ENCODE measurements at places on chromosomes 3 and 15. TPM values are rescaled to one million over a fixed set of nuclear protein-coding genes. Genes with fewer than 3 reads are reported as not detected.

DNA sequence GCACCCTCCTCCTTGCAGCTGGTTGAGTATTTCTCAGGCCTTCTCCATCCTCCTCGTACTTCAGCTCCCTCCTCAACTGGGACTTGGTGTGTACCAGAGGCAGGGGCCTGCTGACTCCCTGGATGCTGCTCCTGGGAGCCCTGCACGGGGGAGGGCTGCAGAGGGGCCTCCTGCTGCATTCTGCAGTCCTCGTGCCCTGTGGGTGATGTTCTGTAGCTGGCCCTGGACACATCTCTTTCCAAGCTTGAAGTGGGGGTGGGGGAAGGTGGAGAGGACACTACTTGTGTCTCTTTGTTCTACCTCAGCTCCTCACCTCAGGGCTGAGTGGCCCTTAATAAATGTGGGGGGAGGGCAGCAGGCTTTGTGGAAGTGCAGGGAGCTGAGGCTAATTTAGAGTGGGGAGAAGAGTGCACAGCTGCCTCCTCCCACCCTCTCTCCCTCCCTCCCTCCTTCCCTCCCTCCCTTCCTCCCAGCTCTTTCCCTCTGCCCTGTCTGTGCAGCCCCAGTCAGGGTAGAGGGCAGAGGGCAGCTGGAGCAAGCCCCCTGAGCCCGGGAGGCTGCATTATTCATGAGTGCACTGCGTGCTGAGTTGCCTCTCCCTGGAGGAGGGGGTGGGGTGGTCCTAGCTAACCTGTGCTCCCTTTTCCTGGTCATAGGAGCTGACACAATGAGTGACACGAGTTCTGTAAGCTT, 3.7 kb upstream of the GRM2 start:
- no peak for ATAC-seq

- no peak for ATAC-seq
Measured at GRCh38 chr15:33757516-33758232, 210.6 kb upstream of the CHRM5 start.

DNA sequence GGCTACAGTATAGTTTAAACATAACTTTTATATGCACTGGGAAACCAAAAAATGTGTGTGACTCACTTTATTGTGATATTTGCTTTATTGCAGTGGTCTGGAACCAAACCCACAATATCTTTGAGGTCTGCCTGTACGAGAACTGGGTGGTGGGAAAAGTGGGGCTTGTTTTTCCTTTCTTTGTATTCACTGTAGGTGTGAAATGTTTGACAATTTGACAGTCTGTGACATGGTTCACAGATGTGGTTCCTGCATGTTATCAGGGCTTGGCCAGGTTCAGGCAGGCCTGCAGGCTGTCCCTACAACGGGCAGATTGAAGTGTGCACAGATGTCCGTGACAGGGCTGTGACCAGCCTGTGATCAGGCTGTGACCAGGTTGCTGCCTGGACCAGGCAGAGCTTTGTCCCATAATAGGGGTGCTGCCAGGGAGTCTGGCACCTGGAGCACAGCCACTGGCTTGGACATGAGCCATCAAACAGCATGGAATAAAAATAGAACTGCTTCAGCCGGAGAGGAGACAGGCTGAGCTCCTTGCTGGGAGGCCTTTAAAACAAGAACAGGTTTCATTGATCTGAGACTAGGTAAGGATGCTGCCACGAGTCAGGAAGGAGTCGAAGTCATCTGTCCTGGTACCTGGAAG, 61.0 kb downstream of the KLF13 start:
- no peak for ATAC-seq

DNA sequence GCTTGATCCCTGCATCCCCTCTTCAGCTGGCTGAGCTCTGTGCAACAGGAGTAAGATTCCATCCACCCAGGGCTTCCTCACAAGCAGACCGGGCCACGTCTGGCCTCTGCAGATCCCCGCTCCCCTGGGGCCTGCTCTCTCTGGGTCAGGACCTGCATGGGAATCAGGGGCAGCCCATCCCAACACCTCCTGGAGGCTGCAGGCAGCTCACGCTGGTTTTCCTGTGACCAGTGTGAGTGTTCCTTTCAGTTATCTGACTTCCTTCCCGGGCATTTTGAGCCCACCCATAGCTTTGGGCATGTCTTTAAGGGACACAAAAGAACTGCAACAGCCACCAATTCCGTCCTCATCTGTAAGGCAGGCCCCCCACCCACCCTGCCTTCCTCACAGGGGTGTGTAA, 16.3 kb downstream of the NUP210 start:
- no peak for ATAC-seq

GRCh38 chr15:81161160-81161673, 27.1 kb downstream of the CFAP161 start:
- no peak for ATAC-seq

DNA sequence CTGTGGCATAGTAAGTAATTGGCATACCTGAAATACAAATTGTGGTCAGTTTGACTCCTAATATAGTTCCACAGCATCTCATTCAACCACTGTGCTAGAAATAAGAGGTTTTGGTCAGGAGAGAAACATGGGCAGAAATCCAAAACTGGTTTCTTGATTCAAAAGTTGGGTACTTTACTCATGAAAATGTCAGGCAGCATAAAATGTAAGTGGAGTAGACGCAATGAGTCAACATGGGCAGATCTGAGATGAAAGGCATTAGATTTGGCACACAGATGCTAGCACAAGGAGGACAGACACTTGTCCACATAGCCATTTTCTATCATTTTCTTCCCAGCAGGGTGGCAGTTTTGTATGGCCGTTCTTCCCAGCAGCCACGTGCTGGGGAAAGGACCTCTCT, 255.8 kb upstream of the CDIN1 start:
- ATAC-seq = no peak

- ATAC-seq = peak; percentile 90
Measured at GRCh38 chr3:197516517-197516889, 39.3 kb downstream of the BDH1 start.

GRCh38 chr15:30917013-30917412, 13.3 kb downstream of the FAN1 start:
- no peak for ATAC-seq

- ATAC-seq = peak; percentile 65
Measured at GRCh38 chr15:49890689-49891088, 228.3 kb downstream of the ATP8B4 start.

DNA sequence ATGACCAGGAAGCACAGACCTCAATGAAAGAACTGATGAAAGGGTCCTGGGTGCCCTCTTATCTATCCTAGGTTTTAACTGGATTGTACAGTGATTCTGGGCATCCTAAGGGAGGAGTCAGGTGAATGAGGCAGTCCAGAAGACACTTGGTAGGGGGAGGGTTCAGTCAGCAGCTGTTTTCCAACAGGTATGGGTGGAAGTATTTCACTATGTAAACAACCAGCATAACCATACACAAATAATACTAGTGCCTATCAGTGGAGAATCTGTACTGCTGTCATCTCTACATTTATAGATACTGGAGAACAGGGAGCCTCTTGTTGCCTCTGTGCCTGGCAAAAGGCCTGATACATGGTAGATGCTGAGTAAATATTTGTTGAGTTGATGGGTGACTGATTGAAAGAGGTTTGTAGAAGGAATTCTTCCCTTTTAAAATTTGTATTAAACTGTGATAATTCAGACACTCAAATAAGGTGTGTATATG, 328.5 kb downstream of the RBMS3 start:
- ATAC-seq = no peak

DNA sequence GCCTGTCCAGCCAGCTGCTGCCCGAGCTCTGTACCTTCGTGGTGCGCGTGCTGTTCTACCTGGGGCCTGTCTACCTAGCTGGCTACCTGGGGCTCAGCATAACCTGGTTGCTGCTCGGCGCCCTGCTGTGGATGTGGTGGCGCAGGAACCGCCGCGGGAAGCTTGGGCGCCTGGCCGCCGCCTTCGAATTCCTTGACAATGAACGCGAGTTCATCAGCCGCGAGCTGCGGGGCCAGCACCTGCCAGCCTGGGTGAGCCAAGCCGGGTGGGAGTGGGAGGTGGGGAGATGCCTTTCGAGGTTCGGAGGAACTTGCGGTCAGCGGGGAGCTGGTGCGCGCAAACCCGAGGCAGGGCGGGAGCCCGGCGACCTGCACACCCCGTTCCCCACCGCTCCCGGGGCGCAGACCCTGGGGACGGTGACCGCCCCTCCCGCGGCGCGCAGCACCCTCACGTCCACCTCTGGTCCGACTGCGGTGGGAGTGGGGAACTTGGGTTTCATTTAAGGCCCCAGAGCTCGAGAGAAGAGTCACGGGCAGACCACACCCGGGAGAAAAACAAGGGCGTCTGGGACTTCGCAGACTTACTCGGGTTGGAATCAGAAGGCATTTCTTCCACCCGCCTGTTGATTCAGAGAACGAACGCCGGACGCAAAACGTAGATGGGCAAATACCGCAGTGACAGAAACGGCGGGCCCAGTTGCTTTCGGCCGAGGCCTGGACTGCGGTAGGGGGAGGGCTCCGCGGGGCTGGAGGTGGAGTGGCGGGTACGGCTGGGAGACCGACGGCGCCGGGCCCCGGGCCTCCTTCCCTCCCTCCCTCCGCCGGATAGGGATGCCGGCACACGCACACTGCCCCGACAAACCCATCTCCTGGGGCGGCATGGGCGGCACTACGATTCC, 708 bp downstream of the ESYT3 start:
- ATAC-seq = peak; percentile 16

- peak; percentile 96 for ATAC-seq
Measured at GRCh38 chr3:101646726-101647125, 30.2 kb downstream of the ZBTB11 start.

- ATAC-seq = peak; percentile 30
Measured at GRCh38 chr3:123586131-123586530, 1.3 kb upstream of the HACD2 start.

DNA sequence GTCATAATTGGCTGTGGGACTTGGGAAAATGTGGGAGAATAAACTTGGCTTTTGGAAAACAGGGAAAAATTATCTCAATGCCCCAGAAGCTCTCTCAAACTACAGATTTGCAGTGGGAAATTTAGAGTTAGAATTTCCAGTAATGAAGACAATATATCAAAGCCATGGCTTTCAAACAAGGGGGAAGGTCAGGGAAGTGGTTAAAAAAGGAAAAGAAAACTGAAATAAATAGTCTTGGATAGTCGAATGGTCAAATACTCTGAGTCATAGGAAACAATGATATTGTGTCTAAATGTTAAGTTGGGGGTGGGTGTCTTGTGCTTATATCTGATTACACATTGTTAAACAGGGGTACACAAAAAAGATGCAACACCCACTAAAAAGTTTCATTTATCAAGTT, 272.4 kb upstream of the COL8A1 start:
- ATAC-seq = no peak

DNA sequence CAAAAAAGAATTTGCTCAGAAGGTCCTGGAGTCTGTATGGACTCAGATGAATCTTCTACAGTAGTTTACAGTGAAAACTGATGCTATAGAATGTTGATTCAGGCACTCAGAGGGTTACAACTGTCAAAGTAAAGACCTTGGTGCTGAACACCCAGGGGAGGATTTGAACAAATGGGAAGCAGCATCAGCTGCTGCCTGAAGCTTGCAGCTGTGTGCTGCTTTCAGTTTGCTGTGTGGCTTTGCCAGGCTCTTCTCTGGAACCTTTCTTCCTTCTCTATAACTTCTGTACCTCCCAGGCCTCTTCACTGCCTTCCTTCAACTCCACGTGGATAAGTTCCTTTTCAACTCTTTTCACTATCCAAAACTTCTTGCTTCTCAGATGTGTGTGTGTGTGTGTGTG, 214.2 kb downstream of the GRM7 start:
- no peak for ATAC-seq

GRCh38 chr15:98676586-98677270, 28.4 kb downstream of the IGF1R start:
- no peak for ATAC-seq

GRCh38 chr15:48845123-48845522, 32.8 kb upstream of the EID1 start:
- no peak for ATAC-seq

DNA sequence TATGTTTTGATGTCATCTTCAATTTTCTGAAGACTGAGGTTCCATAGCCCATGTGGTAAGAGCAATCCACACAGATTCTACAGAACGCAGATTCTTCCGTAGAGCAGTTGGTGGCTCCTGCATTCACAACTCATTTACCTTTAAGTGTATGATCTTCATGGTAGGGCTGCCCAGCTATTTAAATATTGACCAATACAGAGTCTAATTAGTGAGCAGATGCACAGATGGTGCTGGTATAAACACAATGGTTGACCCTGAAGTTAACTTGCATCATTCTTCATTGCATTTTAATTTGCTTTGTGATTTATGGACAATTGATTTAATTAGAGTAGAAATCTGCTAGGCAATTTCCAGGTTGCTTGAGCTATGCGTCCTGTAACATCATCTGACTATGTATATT, 269.2 kb downstream of the SQOR start:
- ATAC-seq = no peak

GRCh38 chr15:92290359-92290992, 103.2 kb upstream of the ST8SIA2 start:
- no peak for ATAC-seq

- ATAC-seq = no peak
Measured at GRCh38 chr3:134707908-134708597, 57.2 kb upstream of the KY start.

- no peak for ATAC-seq
Measured at GRCh38 chr3:188001093-188001492, 152.9 kb upstream of the LPP start.

- no peak for ATAC-seq
Measured at GRCh38 chr3:103991-104390, 92.6 kb upstream of the CHL1 start.

DNA sequence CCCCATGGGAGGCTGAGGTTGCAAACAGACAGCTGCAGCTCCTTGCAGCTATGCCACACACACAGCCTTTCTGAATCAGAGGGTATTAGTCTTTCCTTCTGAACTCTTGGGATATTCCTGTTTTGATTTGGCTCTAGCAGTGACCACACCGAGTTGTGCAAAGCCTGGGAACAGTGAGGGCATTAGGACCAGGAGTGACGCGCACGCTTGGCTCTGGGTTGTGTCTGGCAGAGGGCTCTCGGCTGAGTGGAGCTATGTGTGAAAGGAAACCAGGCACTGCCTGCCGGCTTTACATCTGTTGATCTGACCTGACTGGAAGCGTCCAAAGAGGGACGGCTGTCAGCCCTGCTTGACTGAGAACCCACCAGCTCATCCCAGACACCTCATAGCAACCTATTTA, at the start of gene GALNT15:
Gene GALNT15 (plus strand): TSS at position 292 of the 400 bp plus-strand sequence. CDS start 472 bp downstream, outside the sequence.
- peak; percentile 62 for ATAC-seq

GRCh38 chr3:56205406-56205805, 262.9 kb downstream of the ERC2 start:
- no peak for ATAC-seq

Gene CFAP44
- total RNA-seq = 2.9 TPM

Gene CORO2B
- total RNA-seq = 0.12 TPM

Gene SI
- not detected for total RNA-seq

Gene KCNAB1
- 0.56 TPM for total RNA-seq

Gene KBTBD13
- total RNA-seq = not detected

Gene ATOSA
- 44.1 TPM for total RNA-seq

Gene MYZAP
- total RNA-seq = 19.8 TPM

Gene NANOGP8
- total RNA-seq = 0.44 TPM

Gene DZIP3
- 3.5 TPM for total RNA-seq

Data from esophagus mucosa (tissue), 1 donor.